ENCODE measurements at places on chromosomes 3 and 15.

DNA sequence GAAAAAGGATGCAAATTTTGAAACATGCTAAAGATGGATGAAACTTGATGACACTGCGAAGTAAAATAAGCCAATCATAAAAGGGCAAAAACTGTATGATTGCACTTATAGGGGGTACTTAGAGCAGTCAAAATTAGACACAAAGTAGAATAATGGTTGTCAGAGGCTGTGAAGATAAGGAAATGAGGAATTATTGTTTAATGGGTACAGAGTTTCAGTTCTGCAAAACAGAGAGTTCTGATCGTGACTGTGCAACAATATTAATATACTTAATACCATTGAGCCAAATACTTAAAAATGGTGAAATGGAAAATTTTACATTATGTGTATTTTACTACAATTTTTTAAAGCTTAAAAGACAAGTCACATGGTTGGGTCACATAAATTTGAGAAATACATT is 35.1 kb downstream of the UBE3A start:
- no peak for DNase-seq

DNA sequence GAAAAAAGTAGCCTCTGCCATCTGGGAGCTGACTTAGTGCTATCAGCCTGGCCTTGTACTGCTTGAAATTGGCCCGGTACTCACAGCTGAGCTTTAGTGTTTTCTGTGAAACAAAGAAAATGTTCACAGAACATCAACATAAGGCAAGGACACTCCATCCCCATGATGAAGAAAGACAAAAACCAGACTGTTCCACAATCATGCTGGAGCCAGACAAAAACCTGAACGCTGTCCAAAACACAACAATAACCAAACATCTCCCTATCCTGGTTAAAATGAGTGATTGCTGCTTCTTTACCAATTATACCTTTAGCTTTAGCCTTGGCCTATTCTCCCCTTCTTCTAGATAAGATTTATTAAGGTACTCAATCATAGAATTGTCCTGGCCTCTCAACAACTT is 153.9 kb downstream of the CPNE4 start:
- DNase-seq = no peak

DNA sequence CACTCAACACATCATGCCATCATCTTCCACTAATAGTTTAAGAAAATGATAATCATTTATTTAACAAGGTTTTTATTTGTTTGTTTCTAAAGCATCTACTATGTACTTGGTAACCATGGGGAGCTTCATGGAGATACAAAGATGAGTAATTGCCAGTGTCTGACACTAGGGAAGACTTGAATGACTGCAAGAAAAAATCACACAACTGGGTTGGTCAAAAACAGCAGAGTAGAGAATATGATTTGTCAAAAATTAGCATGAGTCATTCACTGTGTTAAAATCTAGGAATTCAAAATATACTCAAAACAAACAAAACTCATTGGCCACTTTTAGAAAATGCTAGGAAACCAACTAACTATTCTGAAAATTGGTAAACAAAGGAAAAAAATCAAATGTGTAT is 6.3 kb downstream of the BNC1 start:
- no peak for DNase-seq

- DNase-seq = no peak
Measured at GRCh38 chr3:106206146-106206545, 337.3 kb upstream of the CBLB start.

DNA sequence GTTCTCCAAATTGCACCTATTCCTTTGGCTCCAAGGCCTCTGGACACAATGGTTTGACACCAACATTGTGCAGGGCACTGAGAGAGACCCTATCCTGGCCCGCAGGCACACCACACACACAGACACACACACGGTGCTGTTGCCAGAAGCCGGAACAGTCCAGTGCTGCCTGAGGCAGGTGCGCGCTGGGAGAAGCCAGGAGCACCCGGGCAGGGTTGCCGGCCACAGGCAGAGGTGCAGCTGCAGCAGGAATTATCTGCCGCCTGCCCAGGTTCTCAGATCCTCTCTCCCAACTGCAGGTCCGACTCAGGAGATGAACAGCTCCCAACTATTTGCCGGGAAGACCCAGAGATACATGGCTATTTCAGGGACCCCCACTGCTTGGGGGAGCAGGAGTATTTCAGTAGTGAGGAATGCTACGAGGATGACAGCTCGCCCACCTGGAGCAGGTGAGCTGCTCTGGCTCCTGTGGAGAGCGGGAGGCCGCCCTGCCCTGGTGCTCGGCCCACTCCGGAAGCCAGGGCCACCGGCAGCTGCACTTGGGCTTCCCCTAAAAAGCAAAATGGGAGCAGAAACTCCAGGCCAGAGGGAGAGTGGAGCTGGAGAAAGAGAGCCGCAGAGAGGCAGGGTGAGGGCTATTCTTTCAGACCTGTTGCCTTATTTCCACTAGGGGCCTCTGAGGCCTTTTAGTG is 42.9 kb downstream of the CHDH start:
- DNase-seq = no peak

- DNase-seq = no peak
Measured at GRCh38 chr3:46102780-46103130, 75.5 kb upstream of the XCR1 start.

- DNase-seq = no peak
Measured at GRCh38 chr3:60186359-60186758, 1064.9 kb downstream of the FHIT start.

DNA sequence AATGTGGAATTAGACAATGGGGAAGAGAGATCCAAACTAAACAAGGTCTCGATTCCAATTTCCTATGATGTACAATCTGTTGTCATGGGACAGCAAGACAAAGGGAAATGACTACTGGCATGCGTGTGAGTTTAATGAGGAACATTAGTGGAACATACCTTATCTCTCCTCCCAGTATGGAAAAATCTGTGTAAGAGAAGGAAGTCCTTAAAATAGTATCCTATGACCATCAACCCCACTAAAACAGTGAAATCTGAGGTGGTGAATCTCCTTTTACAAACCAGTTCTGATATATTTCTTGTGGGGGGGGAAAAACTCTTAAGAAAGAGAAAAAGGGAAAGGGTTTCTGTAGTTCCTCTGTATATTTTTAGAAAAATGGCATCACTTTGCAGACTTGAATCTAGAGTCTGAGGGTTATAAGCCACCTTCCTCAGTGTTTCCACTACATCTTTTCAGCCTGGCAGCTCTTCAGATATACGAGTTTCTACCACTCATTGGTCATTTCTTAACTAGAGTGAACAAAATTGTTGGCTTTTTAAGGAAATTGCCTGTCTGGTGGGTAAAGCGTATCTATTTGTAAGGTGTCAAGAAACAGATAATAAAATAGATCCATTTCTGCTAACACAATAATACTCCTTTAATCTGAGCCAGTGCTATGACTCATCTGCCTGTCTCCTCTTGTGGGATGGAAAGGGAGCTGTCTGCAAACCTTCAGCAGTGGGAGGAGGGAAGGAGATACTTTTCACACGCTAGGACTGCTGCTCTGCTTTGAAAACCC is 3.0 kb upstream of the TNFAIP8L3 start:
- peak; percentile 17 for DNase-seq

DNA sequence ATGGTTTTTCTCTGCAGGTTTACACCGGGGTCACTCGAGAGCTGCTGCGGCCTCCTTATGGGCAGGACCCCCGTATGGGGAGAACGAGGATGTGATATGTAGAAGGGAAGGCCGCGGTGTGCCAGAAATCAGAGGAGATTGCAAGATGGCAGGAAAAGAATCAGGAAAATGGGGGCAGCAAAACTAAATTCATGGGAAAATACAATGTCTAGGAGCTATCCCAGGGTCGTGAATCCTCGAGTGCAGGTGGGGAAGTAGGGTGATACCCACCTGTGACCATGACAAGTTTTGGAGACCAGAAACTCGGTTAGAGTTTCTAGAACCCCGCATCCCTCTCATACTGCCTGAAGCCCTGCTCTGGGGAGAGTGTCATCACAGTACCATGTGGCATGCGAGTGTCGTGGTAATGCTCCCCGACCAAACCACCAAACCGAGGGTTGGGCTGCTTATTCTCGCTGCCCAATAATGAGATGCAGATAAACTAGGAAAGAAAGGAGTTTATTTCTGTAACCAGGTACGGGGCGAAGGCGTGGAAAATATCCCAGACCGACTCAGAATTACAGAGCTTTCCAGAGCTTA is 781 bp downstream of the TRNT1 start:
- DNase-seq = peak; percentile 45

- DNase-seq = no peak
Measured at GRCh38 chr3:127730666-127731295, 58.0 kb downstream of the ABTB1 start.

- no peak for DNase-seq
Measured at GRCh38 chr3:37922721-37923568, 61.3 kb downstream of the CTDSPL start.

DNA sequence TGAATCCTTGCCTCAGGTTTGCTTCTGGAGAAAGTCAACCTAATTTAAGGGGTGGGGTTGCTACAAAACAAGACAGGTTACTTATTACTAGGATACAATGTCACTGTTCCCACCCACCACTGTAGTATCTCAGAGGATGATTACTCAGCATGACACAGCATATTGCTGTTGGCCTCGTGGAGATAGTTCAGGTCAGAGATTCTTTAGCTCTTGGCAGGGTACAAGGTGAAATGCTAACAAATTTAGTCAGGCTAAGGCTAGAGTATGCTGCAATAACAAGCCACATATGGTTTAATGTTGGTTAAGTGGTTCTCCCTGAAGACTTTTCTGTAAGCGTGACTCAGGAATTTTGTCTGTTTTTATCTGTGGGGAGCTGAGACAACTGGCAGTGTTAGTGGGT is 161.8 kb downstream of the EDEM1 start:
- DNase-seq = no peak

DNA sequence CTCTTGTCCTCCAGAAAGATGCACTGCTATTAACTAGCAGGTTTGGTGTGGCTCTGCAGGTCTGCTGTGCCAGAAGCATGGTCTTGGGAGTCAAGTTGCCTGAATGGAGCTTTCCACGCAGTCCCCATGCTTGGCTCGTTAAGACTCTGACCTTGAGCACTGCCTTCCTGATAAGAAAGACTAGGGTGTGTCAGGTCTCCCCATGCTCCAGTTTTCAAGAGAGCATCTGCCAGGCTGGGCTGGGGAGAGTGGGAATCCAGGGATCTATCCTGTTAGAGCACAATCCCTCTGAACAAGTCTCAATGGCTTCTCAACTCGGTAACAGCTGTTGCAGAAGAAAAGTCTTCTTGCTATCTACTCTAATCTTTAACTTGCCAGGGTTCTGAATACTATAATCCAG is 98.2 kb downstream of the TJP1 start:
- DNase-seq = no peak

- no peak for DNase-seq
Measured at GRCh38 chr3:180571831-180572598, 29.9 kb upstream of the TTC14 start.

DNA sequence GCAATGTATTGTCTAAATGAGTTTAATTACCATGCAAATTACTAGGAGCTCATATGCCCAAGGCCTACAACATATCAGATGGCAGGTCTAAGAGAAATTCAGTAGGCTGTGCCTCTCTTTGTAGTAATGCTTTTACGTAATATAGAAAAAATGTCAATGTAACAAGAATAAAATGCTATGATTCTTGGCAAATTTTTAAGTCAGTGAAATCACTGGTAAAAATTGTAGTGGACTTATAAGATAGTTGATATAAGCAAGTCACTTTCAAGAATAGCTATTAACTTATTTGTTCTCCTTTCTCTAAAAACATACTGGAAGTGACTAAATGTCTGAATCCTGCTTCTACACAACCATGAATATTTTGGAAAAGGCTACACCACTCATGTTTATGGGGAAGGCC is 707.8 kb downstream of the TUSC7 start:
- DNase-seq = no peak

GRCh38 chr3:7687428-7688147 is 814.0 kb upstream of the LMCD1 start:
- no peak for DNase-seq

- no peak for DNase-seq
Measured at GRCh38 chr15:87387766-87388165, 868.8 kb downstream of the NTRK3 start.

DNA sequence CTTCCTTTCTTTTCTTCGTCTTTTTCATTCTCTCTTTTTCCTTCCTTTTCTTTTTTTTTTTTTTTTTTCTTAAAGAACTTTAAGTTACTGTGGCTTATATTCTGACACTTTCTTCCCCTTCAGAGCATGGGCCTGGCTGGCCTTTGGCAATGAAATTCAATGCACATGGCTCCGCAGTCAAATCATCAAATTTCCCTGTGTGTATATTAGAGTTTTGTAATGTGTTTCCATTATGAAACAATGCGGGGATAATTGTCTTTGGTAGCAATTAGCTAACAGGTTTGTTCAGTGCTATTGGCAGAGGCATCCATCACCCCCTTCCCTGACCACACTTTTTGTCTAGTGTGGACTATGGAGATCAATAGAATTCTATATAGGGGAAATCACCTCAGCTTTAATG is 80.5 kb downstream of the CDIN1 start:
- no peak for DNase-seq

DNA sequence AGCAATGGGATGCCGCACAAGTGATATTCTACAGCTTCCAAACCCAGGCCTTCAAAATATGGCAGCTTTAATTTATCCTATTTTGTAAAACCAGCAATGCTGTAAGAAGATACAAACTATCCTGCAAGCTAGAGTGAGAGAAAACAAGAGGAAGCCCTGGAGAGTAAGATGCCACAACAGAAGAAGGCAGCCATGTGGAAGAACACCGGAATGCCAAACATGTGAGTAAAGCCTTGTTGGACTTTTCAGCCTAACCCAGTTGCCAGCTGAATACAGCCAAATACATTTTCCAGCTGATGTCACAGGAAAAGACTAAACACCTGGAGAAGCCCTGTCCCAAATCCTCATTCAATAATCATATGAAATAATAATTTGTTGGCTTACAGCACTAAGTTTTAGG is 1115.1 kb upstream of the CADM2 start:
- no peak for DNase-seq

DNA sequence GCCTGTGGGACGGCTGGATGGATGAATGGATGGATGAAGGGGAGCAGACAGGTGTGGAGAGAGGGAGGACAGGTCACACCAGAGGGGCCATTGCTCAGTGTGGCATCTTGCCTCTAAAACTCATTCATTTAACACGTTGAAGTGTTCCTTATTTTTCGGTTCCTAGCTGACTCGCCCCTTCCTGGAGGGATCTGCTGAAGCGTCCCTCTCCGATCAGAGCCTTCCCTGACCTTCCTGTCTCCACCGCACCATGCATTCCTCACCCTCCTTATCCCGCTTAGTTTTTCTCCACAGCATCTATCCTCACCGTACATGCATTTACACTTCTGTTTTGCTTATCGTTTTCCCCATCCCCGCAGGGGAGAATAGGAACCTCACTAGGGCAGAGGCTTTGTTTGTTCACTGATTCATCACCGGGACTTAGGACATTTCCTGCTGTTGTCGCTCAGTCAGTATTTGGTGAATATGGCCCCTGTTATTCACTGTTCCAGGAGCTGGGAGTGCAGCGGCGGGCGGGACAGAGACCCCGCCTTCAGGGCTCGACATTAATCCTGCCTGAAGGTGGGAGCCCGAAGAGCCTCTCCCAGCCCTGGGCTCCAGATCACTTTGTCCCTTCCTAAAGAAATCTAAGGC is 32.0 kb downstream of the FOXL2 start:
- no peak for DNase-seq

Data from CD4-positive, alpha-beta T cell (primary cell).